Stimulated activated CD4-positive, alpha-beta T cell treated with anti-CD3 and anti-CD28 coated beads, Interleukin-1b, Interleukin-23, amount 100 ng/mL, for 1 hour (primary cell): ENCODE measurements at places on chromosomes 5 and 9.
A peak's percentile ranks its signal among the peaks of the same experiment; 100 is the strongest.

GRCh38 chr5:36363744-36364143, 62.0 kb upstream of the RANBP3L start:
- DNase-seq = no peak

DNA sequence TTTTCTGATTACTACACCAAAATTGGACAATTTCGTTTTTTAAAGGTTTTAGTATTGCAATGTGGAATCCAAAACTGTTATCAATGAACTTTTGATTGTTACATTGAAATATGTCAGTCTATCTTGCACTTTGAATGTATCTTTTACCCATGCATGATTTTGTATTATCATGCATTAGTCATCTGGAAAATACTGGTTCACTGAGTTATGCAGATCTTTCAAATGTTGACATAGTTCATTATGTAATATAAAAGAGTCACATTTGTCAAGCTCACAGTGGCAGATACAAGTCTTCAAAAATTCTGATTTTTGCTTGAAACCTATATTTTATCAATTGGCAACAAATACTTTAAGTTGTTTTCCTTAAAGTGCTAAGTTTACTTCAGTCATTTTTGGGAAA, 85.2 kb downstream of the NR3C1 start:
- DNase-seq = no peak

DNA sequence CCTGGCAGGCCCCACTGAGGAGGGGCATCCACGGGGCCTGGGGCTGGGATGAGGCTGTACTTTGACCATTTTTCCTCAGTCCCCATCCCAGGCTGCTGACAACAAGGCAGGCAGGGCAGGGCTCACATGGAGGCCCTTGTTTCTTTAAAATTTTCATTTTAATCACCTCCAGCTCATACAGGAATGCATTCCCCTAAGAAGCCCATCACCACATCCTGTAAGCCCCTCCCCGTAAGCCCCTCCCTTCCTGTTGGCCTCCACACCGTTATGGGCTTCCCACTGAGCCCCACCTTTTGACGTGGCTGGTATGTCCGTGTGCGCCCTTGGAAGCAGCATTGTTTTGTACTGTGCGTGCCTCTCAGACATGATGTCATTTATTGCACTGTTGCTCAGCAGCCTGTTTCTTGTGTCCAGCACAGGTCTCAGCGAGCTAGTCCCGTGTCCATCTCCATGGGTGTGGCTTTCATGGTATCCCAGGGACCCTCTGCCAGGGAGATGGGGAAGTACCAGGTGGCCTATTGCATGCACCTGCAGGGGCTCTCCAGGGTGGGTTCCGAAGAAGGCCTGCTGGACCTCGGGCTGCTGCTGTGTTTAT, 22.4 kb downstream of the PHF2 start:
- no peak for DNase-seq

DNA sequence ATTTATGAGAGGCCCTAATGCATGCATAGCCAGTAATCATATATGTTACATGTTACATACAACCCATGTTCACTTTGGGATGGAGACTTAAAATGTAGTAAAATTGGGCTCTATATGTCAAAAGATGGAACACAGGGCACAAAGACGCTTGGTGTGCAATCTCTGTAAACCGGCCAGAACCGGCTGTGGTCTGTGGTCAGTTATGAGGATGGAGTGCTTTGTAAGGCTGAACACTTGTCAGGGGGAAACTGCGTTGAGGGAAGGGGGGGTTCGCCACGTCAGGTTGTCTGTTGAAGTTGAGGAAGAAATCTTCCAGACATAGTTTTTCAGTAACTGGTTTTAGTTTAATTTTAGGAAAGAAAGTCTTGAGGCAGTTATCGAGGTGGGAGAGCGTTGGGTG, 2.7 kb upstream of the CKMT2 start:
- no peak for DNase-seq

DNA sequence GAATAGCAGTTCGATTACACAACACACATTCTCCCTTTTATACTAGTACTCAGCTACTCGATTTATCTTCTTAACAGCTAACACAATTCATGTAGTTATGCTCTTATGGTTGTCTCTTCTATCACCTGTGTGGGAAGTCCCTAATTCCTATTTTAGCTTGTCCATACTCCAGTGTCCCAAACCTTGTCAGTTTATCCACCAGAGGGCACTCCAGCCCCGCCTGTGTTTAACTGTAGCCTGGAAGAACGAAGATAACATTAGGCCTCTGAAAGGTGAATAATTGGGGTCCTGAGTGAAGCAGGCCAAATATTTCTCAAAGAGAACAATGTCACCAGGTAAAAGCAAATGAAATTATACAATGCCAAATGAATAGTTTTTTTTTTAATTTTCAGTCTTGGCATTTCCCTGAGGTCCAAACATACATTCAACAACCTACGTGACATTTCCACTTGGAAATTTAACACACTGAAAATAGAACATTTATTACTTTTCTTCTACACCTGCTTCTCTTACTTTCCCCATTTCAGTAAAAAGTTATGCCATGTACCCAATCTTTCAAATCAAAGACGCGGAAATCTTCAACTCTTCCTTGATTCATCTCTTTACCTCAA, 560.7 kb downstream of the HTR1A start:
- DNase-seq = no peak

GRCh38 chr9:17462869-17463464, 115.9 kb upstream of the SH3GL2 start:
- no peak for DNase-seq

DNA sequence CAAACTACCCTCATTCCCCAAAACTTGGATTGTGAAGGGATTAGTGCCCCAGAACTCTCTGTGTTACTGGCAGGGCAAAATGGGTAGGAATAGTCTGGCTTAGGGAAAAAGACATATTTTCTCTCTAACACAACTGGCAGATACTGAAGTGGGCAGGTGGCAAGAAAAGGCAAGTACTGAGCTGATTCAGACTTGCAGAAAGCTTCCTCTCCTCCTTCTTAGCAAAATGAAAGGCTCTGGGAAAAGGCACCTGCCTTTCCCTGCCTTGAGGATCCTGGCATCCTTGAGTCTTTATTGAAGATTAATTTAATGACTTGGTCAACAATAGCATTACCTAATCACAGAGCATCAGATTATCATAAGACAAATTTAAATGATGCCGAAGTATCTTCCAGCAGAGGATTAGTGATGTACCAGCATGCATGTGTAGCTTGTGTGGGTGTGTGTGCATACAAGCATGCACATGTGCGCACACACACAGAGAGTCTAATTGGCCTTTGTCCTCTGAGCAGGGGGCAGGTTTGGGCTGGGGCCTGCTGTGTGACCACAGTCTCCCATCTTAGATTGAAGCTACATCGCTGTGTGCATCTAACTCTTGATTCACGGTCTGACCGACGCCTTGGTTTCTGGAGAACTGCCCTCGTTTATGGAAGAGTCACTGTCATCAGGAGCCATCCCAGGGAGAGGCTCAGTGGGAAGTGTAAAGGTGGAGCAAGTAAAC, 294.8 kb downstream of the AOPEP start:
- DNase-seq = no peak

GRCh38 chr9:93041108-93041802, 17.2 kb upstream of the SUSD3 start:
- DNase-seq = no peak

DNA sequence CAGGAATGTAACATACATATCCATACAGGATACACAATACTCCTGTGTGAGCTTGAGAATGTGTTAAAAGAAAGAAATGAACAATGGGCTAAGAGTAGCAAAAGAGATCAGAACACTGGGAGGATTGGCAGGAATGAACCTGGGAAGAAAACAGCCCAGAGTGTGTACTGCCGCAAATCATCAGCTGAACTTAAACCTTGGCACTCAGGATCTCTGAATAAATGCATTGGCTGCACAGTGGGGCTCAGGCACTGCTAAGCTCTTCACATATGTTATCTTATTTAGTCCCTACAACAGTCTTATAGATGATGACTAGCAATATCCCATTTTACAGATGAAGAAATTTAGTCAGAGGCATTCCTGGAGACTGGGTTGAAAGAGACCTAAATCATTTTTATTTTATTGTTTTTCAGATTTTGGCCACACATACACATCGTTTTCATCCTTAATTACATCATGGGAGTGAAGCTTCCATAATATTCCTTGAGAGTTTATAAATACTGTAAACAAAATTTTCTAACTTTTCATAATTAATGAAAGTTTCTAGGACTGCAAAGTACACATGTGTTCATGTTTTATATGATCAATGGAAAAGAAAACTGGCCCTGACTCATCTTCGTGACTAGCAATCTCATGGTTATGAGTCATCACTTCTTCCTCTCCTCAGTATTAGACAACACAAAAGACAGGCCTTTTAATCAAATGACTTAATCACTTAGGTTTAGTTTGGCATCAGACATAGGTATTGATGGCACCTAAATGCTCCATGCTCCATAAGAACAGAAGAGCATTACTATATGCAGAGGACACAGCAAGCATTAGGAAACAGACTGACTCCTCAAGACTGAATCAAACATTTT, 59.2 kb downstream of the CDH18 start:
- DNase-seq = no peak

DNA sequence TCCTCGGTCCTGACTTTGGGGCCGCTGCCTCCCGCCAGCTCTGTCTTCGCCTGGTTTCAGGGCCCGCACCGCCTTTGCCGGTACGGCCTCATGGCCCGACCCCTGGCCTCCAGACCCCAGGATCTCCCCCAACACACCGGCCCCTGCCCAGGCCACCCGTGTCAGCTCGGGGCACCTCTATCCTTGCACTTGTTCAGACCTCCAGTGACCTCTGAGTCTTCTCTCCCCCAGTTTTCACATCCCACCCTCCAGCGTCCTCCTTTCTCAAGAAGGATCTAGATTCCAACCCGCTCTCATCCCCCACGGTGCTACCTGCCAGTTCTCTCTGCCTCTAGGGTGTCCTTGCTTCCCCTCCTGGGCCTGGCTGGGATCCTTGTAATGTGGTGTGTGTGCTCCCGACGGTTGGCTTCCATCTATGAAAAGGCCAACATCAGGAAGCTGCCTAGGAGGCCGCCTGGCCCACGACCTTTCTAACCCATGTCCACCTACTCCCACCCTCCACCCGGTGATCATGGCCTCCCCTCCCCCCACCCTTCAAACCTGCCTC, 61.1 kb downstream of the SPATA31C2 start:
- no peak for DNase-seq

DNA sequence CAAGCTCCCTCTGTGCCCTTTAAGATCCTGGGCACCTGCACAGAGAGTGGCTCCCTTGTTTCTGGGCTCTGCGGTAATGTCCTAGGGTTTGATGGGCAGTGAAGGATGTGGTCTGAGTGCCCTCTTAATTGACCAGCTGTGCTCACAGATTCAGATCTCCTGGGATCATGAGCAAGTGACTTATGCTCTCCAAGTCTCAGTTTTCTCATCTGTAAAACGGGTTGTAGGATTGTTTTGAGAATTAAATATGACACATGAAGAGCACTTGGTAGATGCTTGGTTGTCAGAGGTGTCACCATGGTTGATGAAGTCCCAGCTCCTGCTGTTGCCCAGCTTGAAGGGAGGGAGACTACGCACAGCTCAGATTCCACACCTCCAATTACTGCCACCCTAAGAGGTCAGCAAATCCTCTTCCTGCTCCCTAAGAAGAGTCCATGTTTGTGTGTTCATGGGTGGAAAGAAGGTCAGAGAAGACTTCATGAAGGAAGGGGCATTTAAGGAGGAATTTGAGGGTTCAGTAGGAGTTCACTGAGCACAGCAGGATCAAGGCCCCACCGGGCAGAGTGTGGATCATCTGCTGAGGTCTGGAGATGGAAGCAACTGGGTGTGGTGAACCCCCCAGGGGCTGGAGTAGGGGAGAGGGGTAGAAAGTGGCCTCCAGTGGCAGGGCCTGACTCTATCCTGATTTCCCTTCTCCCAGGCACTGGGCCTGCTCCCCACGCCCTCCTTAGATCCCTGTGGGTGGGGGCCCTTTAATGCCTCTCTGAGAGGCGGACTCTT, 1.4 kb upstream of the PSD2 start:
- DNase-seq = no peak

GRCh38 chr9:98589102-98589501, 119.6 kb downstream of the GABBR2 start:
- DNase-seq = no peak

GRCh38 chr5:10838038-10838437, 77.0 kb upstream of the DAP start:
- no peak for DNase-seq

DNA sequence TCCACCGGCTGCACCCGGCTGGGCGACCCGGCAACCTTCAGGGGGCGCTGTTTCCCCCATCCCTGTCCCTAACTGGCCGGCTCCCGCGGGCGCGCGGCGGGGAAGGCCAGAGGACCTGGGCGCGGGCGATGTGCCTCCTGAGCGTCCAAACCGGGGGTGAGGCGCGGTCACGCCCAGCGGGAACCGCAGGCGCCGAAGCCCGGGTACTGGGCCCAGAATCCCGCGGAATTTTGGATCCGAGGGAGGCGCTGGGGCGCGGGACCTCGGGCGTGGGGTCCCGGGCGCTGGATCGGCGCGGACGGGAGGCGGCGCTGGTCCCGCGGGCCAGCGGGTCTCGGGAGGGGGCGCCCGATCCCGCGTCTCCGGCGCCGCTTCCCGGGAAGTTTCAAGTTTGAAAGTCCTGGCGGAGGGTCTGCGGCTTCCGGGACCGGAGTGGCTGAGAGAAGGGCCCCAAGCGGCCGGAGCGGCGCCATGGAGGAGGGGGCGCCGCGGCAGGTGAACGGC, at the start of gene PKN3:
Gene PKN3, plus strand, starts transcription at position 59 of the 504 bp plus-strand sequence. Its CDS starts 413 bp downstream, at position 472.
- DNase-seq = peak; percentile 75

- no peak for DNase-seq
These were observed 626 bp downstream of the PSD2 start for GRCh38 chr5:139796061-139796806.

- no peak for DNase-seq
These were observed 84.9 kb downstream of the FBN2 start for GRCh38 chr5:128453121-128453520.

GRCh38 chr9:71854811-71855210, 56.2 kb downstream of the ABHD17B start:
- DNase-seq = no peak

- no peak for DNase-seq
These were observed 960 bp downstream of the NR2F1 start for GRCh38 chr5:93583768-93584595.

DNA sequence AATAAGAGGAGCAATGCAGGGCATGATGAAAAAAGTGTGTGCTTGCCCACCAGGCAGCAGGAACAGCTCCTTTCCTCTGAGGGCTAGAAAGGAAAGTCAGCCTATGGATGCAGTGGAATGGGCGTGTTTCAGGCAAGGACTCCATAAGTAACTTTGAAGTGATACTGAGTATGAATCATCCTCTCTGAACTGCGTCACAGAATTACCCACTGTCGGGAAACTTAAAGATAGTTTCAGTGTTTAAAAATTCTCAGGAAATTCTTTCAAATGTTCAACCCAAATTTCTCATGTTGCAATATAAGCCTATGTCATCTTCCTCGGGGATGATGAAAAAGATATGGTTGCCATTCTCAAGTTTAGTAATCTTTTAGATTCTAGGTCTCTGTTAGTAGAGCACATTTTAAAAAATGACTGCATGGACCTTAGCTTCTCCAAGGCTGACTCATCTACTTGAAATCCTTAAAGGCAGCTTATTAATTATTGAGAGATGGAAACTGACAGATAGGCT, 27.7 kb downstream of the PTCD2 start:
- DNase-seq = no peak

- DNase-seq = no peak
These were observed 16.8 kb downstream of the SCAMP1 start for GRCh38 chr5:78377056-78377717.

GRCh38 chr9:97855486-97855875, 2.5 kb downstream of the FOXE1 start:
- no peak for DNase-seq

GRCh38 chr9:138095813-138096518, 218.4 kb downstream of the CACNA1B start:
- DNase-seq = no peak
